Stimulated activated CD8-positive, alpha-beta memory T cell treated with anti-CD3 and anti-CD28 coated beads, Interleukin-7, amount 100 ng/mL, for 24 hours (primary cell): ENCODE measurements at places on chromosomes 5 and 9.

DNA sequence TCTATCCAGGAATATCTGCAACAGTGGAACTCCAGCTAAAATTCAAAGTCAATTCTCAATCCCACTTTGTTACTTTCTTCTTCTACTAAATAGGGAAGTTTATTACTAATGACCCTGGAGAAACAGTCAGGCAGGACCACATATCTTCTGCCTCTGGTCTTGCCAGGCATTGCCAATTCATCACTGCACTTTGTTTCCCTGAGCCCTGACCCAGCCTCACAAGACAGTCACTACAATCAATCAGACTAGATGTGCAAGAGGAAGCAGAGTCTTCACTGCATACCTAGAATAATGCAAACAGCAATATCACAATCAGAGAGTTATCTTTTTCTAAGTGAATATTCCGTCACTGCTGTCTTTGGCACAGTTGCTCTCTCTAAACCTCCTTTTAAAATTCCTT lies 74.9 kb upstream of the GAS1 start:
- DNase-seq, result no peak

GRCh38 chr9:71308454-71308853 lies 187.0 kb upstream of the TRPM3 start:
- no peak for DNase-seq

GRCh38 chr5:88813805-88814575 lies 69.0 kb downstream of the MEF2C start:
- DNase-seq, result no peak

- DNase-seq, result no peak
Measured at GRCh38 chr5:173747876-173748275, 131.4 kb upstream of the BOD1 start.

- DNase-seq, result no peak
Measured at GRCh38 chr5:164708831-164709230, 1203.4 kb downstream of the MAT2B start.

DNA sequence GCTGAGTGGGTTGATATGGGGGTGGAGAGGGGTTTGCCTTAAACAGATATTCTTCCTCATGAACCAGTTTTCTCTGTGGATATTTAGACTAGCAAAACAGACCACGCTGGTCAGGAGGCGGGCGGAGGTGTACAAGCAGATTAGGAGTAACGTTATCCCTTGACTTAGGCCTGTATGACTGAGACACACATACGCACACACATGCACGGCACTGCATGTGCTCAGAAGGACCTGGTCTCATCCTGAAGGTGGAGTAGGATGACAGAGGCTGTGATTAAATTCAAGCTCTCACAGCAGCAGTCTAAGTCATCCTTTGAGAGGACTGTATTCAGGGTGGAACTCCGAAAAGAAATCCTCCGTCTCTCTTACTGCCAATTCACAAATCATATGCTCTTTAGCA lies 209.7 kb downstream of the DIRAS2 start:
- DNase-seq, result no peak

GRCh38 chr5:132221781-132222648 lies 5.6 kb downstream of the P4HA2 start:
- no peak for DNase-seq

GRCh38 chr5:133932441-133933168 lies 35.8 kb downstream of the C5orf15 start:
- DNase-seq, result no peak

DNA sequence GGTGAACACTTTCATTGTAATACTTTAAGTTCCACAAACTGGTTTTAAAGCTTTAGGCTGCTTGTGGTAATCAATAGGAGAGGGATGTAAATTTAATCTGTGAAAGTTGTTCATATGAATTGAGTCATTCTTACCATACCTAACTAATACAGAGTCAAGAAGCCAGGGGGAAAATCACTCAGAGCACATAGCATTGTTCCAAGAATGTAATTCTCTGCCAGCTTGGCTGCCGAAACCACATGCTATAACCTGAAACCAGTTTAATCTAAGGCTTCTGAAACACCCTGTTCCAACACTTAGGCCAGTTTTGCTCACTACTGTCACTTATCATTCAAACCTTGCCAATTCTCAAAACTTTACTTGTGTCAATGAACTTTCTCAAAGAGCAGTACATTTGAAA lies 528.8 kb upstream of the GRAMD2B start:
- no peak for DNase-seq

- DNase-seq, result no peak
Measured at GRCh38 chr9:130186839-130187522, 14.8 kb downstream of the NCS1 start.

DNA sequence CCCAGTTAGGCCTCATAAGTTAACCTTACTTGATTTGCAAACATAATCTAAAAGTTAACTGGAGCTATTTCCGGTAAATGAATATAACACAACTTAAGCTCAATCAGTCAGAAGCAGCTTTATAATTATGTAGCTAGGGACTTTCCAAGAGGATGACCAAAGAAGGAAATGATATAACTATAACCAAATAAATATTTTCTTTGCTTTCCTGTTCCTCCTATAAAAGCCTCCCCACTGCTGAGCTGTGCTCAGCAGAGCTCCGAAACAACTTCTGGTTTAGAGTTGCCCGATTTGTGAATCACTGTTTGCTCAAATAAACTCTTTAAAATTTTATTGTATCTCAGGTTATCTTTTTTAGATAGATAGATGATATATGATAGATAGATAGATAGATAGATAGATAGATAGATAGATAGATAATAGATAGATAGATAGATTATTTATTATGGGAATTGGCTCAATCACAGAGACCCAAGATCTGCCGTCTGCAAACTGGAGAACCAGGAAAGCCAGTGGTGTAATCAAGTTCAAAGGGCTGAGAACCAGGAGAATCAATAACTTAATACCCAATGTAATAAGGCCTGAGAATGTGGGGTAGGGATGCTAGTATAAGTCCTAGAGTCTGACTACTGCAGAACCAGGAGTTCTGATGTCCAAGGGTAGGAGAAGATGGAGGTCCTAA lies 19.3 kb upstream of the TMEM161B start:
- DNase-seq, result no peak

DNA sequence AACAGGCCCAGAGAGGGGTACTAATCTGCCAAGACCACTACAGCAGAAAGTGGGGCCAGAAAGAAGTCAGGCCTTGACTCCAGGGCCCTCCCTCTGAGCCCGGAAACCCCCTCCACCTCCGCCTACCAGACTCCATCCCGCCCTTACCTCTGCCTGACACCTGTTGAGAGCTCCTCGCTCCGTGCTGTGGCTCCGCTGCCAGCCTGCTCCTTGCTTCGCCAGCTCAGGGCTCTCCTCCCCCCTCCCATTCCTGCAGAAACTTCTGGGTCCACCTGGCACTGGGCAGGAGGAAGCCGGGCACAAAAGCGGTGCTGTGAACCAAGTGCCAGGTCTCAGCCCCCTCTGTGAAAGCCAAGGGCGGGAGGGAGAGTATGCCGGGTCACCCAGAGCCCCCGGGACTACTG lies 6.4 kb upstream of the ST6GALNAC6 start:
- no peak for DNase-seq

- DNase-seq, result no peak
Measured at GRCh38 chr9:73893230-73893629, 603.9 kb upstream of the RORB start.

- DNase-seq, result no peak
Measured at GRCh38 chr9:99345942-99346341, 123.9 kb downstream of the SEC61B start.

DNA sequence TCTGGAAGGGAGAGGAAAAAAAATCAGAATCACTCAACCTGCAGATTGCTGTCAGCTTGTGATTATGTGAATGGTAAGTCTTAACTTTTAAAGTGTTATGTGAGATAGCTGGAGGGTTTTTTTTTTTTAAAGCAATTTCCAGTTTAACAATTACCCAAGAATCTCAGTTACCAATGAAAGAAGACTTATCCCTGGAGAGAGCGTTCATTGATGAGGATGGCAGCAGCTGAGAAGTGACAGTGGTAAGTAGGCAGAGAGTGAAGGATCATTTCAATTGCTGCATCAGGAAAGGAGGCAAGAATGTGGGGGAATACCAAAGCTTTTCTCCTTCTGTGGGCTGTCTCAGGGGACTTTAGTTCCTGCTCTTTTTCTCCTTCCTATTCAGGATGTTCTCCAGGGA lies 370.2 kb upstream of the C9orf72 start:
- no peak for DNase-seq

- DNase-seq, result no peak
Measured at GRCh38 chr5:68419637-68420452, 204.3 kb downstream of the PIK3R1 start.

DNA sequence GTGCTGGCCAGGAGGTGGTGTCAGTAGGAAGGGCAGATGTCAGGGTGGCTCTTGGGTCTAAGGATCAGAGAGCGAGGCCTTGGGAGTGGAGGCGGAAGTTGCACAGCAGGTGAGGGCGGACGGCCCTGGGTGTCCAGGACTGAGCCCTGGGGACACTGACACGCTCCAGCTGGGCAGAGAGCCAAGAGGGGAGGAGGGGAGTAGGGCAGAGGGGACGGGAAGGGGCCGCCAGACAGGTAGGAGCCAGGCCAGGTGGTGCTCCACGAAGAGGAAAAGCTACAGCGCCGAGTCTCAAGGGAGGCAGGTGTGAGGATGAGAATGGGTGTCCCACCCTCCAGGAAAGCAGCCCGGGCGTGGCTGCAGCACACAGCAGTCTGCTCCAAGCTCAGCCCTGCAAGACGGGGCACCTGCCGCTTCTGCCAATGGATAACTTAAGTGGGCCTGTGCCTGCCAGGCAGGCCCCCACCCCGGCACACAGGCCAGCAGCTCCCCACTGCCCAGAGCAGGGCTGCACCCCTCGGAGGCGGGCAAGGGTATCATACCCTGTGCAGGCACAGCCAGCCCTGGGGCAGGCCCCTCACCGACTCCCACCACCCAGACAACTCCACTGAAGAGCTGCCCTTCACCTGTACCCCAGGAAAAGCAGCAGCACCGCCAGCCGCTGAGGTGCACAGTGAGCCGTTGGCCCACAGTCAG lies 4.9 kb downstream of the TPRN start:
- no peak for DNase-seq

DNA sequence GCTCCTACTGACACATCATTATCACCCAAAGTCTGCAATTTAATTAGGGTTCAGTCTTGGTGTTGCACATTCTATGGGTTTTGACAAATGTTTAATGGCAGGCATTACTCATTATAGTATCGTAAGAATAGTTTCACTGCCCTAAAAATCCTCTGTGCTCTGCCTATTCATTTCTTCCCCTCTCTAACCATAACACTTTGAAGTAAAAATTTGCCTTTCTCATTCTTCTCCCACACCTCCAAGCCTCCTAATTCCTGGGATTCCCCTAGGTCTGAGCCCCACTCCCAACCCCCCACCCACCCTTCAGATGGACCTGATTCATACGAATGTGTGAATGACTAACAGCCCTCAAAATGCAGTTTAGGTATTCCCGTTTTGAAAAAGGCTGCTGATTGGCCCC lies 18.4 kb downstream of the ENC1 start:
- no peak for DNase-seq

GRCh38 chr5:123286891-123287290 lies 136.3 kb downstream of the CEP120 start:
- DNase-seq, result no peak

DNA sequence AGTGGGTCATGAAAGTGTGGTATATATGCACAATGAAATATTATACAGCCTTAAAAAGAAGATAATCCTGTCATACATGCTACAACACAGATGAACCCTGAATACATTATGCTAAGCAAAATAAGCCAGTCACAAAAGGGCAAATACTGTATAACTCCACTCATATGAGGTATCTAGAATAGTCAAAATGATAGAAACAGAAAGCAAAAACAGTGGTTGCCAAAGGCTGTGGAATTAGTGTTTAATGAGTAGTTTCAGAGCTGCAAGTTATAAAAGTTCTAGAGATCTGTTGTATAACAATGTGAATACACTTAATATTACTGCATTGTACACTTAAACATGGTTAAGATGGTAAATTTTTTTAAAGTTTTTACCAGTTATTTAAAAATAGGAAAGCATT lies 135.0 kb downstream of the OXCT1 start:
- no peak for DNase-seq

- DNase-seq, result no peak
Measured at GRCh38 chr5:87069974-87070608, 197.6 kb upstream of the RASA1 start.

- DNase-seq, result no peak
Measured at GRCh38 chr5:175582697-175583096, 75.2 kb upstream of the HRH2 start.

DNA sequence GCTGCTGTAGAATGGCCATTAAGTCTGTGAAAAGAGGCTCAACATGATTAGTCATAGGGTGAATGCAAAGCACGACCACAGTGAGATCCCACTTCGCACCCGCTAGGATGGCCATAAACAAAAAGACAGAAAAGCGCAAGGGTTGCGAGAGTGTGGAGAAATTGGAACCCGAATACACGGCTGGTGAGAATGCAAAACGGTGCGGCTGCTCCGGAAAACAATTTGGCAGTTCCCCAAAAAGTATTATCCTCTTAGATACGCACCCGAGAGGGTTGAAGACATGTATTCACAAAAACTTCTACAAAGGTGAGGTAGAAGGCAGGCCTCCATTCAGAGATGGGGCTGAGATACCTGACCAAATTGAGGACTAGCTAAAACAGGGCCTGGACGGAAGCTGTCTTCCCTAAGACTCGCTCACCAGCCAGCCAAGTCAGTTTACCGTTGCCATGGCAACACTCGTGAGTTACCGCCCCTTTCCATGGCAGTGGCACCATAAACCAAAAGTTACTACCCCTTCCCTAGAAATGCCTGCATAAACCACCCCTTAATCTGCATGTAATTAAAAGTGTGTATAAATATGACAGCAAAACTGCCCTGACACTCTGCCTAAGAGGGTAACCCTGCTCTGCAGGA lies 726 bp upstream of the PSMB7 start:
- DNase-seq, result no peak

- DNase-seq, result no peak
Measured at GRCh38 chr9:3043369-3043768, 199.5 kb upstream of the PUM3 start.

GRCh38 chr9:95971815-95972214 lies 96.3 kb downstream of the ERCC6L2 start:
- no peak for DNase-seq

GRCh38 chr5:77590347-77590746 lies 48.2 kb downstream of the OTP start:
- no peak for DNase-seq

DNA sequence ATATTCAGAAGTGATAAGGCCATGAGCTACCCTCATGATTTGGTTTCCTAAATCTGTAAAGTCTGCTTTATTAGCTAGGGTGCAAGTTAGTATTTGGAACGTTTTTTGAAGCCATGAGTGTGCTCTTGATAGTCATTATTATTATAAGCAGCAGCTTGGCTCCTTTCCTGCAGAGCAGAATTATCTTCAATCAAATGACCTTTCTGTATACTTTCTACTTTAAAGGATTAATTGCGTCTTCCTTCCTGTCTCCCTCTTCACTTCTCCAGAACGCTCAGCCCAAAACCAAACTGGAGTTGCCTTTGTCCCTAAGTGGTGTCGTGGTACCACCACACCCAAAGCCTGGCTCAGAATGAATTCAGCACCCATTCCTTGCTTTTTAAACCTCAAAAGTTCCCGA lies 211.3 kb downstream of the ARHGAP26 start:
- no peak for DNase-seq

DNA sequence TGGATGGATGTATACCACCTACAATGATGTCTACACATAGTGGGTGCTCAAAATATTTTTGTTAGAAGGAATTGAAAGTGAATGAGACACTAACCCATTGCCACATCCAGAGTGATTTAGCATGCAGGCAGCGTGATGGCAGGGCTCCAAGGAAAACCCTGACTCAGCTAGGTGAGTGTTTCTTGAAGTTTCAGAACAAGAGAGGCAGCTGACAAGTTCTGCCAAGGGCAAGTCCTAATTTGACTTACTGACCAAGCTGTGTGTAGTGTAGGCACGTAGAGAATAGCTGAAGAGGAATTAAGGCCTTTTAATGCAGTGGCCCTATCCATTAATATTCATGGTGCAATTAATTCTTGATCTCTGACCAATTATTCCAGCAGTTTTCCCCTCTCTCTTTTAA lies 107.8 kb upstream of the ATP10B start:
- no peak for DNase-seq
